CD4-positive, alpha-beta T cell treated with Interferon alpha-2 for 1 hour (primary cell): ENCODE measurements at places on chromosomes 4 and X.

DNA sequence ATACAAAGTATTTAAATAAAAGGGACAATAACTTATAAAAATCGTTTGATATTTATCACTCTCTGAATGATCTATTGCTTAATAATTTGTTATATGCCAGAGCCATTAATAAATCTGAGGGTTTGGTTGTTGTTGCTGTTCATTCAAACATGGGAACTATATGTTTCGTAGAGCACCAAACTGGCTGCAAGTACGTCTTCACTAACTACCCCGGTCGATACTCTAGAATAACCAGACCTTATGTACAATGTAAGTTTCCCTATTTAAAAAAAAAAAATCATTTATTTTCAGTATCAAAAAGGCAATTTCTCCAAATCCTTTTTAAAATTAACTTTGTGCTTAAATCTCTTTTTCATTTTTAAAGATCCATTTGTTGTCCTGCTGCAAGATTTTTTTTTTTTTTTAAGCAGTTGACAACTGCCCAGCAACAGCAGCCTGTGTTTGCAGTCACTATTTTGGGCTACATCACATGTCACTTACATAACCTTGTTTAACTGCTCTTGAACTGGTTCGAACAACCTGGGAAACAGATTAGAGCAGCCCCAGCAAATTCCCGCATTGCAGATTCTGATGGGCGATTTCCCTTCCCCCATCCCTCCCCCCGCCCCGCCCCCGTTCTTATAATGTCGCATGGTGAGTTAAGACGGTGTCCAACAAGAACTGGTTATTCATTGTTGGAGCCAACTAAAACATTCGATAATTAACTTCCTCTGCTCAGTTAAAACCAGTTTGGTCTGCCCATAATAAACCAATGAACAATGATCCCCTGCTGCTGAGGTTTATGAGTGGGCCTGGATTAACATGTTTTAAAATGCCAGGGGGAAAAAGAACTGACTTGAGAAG is 238.9 kb downstream of the NR3C2 start:
- no peak for DNase-seq

- DNase-seq = peak; percentile 73
Measured at GRCh38 chr4:48033825-48034413, 17.3 kb downstream of the NIPAL1 start.

DNA sequence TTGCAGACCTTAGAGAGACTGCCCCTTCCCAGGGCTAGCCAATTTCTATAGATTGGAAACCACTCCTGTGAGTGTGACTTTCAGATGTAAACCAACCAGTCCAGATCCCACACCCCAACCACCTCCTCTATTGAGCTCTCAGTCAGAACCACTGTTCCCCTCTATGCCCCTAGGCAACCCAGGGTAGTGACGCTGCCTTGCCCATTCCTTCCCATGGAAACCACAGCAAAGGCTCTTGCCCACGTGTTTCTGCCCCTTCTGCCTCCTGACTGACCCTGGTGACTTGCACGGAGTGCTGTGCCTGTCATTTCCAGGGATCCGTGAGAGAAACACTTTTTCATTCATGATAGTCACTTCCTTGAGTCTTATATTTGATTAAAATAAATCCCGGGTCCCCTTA is 32.4 kb downstream of the CYTL1 start:
- DNase-seq = no peak

DNA sequence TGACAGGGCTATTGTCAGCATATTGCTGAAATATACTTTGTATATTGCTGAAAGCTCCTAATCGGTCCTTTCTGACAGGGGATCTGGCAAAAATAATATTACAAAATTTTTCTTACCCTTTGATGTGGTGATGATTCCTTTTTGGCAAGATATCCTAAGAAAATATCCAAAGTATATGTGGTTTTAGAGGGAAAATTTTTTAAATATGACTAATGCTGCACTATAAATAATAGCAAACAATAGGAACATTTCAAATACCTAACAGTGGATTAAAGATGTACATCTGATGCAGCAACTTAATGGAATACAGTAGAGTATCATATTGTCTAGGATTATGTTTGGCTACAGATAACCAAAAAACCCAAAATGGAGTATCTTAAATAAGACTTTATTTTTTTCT is 49.6 kb downstream of the RRAGB start:
- no peak for DNase-seq

DNA sequence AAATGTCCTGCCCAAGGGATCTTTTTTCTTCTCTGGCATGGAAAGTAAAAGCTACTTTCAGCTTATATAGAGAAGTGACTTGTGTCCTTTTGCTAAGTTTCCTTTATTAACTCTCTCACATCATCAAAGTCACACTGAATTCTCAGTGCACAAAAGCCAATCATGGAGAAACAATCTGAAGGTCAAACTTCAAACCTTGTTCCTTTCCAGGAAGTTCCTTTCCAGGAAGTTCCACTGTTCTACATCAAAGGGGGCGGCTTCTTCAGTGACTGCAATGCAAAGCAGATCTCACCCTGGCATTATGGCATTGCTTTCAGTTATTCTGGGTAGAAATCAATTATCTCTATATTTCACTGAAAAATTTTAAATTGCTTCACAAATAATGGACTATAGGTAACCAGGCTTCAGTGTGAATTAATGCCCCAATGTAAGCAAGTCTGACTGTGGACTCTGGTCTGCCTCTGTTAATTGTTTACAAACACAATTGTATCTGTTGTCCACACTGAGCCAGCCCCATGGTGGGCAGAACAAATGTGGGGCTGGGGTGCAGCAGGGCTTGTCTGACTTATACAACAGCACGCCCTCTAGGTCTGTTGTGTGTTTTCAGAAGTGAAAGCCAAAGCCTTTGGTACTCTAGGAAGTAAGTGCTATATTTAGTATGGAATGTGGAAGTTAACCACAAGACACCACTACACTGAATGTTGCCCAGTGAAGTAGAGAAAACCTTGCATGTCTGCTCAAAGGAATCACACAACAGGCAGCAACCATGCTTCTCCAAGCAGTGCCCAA is 98.8 kb downstream of the CDS1 start:
- no peak for DNase-seq
